ENCODE measurements at places on chromosomes 4 and X. TPM values are rescaled to one million over a fixed set of nuclear protein-coding genes. Genes with fewer than 3 reads are reported as not detected.

GRCh38 chr4:82811838-82812341 is 13.3 kb upstream of the SCD5 start:
- no peak for DNase-seq

ZNF185 gene
- 35.3 TPM for polyA plus RNA-seq

DNA sequence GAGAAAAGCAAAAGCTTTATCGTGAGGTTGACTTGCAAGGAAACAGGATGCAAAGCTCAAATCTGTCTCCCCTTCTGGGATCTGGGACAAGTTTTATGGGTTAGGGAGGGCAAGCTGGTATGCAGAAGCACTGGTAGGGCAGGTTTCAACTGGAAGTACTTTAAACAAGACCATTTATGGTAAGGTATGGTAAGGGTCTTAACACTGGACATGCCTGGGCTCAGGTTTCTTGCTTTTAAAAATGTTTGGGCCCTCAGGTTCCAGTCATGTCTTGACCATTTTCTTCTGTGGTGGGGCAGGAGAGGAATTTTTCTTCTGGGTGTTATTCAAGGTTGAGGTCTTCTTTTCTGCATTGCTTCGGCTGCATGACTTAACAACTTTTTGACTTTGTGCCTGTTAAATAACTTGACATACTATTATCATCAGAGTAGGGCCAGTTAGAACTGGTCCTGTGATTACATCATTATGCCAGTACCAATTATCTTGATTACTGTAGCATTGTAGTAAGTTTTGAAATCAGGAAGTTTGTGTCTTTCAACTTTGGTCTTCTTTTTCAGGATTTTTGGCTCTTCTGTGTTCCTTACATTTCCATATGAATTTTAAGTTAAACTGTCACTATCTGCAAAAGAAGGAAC is 33.7 kb downstream of the CD38 start:
- no peak for DNase-seq

MAGEH1 gene
- polyA plus RNA-seq, result 72.6 TPM

- DNase-seq, result no peak
These were observed 107.6 kb upstream of the SRD5A3 start for GRCh38 chr4:55238407-55238806.
